ENCODE measurements at places on chromosomes 2 and 18. TPM values are rescaled to one million over a fixed set of nuclear protein-coding genes. Genes with fewer than 3 reads are reported as not detected.

The VAMP5 gene
- 73.3 TPM for total RNA-seq

The CCDC102B gene
- 4.3 TPM for total RNA-seq

The TMEM198 gene
- 5.3 TPM for total RNA-seq

The ZNF804A gene
- total RNA-seq, result not detected

The TDRD15 gene
- total RNA-seq, result not detected

The AQP12B gene
- not detected for total RNA-seq

The TEKT4 gene
- not detected for total RNA-seq

The ARHGEF4 gene
- 1.7 TPM for total RNA-seq

The MYO1B gene
- 24.4 TPM for total RNA-seq

The DSC3 gene
- not detected for total RNA-seq

DNA sequence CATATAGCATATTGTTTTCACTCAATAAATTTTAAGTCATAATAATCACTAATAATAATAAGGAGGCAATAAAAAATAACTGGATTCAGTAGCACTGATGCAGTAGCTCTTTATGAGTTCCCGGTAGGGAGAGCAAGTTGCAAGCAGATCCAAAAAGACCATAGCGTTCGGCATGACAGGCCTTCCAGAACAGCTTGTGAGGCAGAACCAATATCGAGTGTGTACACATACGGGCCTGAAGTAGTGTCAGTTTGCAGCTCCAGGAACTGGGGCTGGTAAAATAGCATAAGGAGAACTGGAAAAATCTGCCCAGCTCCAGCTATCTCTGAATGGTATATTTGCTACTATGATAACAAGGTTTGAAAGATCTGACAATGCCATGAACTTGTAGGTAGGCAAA lies 1607.8 kb upstream of the PIK3C3 start:
- no peak for DNase-seq

GRCh38 chr2:238997137-238997390 lies 149.2 kb downstream of the TWIST2 start:
- DNase-seq, result no peak

DNA sequence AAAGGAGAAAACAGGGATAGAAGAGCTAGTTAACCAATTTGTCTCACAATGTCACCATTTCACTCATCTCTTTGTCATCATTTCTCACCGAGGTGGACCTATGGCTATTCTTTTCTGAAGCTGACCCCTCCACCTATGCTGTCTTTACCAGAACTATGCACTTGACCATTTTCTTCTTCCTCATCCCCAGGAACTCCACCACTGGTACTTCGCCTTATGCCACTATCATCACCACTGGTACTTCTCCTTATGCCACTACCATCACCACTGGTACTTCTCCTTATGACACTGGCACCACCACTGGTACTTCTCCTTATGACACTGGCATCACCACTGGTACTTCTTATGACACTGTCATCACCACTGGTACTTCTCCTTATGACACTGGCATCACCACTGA lies 745.8 kb upstream of the CHAC2 start:
- DNase-seq, result no peak

DNA sequence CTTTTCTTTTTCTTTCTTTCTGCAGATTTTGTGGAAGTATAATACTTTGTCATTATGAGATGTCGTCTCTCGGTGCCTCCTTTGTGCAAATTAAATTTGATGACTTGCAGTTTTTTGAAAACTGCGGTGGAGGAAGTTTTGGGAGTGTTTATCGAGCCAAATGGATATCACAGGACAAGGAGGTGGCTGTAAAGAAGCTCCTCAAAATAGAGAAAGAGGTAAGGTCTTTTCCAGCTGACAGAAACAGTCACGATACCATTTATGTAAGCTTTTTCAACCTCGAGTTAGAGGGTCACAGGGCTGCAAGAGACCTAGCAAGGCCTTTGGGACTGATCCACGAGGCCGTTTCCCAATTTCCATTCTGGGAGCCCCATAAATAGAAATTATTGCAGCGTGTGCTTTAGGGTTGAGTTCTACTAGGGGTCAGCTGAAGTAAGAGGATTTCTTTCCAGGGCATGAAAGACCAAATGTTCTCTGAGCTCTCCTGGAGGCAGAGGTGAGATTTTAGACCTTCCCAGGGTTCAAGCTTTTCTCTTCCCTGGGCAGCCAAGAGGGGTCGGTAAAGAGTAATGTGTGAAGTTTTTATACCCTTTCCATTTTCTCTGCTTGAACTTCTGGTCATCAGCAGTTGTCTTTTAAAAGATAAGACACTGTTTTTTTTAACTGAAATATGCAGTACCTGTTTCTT lies 15.5 kb downstream of the MAP3K20 start:
- DNase-seq, result no peak

- DNase-seq, result no peak
Observed at GRCh38 chr2:8490166-8490721, 191.6 kb upstream of the ID2 start.

- no peak for DNase-seq
Observed at GRCh38 chr18:22544626-22545025, 126.9 kb upstream of the CTAGE1 start.

- no peak for DNase-seq
Observed at GRCh38 chr2:103169861-103170260, 408.0 kb downstream of the TMEM182 start.

DNA sequence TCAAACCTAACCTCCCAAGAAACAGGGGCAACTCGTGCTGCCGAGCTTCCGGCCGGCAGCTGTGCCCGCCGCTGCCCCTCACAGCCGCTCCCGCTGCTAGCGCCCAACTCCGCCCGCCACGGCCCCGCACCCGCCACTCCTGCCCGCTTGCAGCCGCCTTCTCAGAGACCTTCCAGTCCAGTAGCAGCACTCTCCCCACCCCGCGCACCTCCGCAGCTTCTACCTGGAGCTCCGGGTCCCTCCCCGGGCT lies 722 bp upstream of the C2orf15 start:
- DNase-seq, result no peak

GRCh38 chr2:129927696-129928095 lies 51.8 kb upstream of the RAB6C start:
- no peak for DNase-seq

- DNase-seq, result no peak
Observed at GRCh38 chr2:217743407-217743806, 259.4 kb downstream of the TNS1 start.

- DNase-seq, result no peak
Observed at GRCh38 chr2:136322428-136322827, 204.5 kb upstream of the CXCR4 start.

DNA sequence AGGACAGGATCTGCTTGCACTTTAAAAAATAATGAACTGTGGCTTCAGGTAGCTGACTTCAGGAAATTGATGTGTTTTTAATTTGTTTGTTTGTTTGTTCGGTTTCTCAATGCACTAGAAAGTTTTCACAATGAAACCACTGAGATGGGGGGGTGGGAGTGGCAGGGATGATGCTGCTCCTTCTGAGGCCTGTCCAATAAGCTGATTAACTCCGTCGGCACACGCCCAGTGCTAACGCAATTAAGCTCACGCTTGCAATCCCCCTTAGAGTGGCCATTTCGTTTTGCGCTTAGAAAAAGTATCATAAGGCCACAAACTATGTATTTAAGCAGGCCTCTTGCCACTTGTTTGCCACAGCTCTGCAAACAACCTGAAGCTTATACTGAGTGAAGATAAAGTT lies 12.5 kb upstream of the GPR39 start:
- no peak for DNase-seq

- DNase-seq, result no peak
Observed at GRCh38 chr2:75100801-75101151, 98.5 kb downstream of the TACR1 start.

DNA sequence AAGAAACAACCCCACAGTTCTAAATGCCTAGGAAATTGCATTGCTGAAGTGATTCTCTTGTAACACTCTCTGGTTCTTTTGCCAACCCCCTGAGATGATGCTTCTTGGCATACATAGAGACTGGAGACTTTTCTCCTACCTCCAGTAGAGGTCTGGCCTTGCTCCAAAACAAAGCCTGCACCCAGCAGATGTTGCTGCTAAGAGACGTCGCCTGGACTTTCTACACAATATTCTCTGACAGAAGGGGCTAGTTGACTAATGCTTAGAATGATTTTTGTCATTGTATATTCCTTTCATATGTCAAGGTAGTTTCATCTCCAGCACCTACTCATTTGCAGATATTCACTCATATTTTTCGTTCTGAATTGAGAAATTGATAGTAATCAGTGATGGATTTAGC lies 24.6 kb downstream of the SOWAHC start:
- DNase-seq, result no peak

- no peak for DNase-seq
Observed at GRCh38 chr18:72391951-72392350, 152.2 kb downstream of the CBLN2 start.

Data from activated T-cell treated with anti-CD3 and anti-CD28 coated beads, Interleukin-2, amount 50 U/mL, for 72 hours (primary cell).